NCI-H1436 treated with DMSO at 0.1 percent for 48 hours (cell line): ENCODE measurements at places on chromosomes 2 and 18.

- peak; percentile 19 for DNase-seq
Observed at GRCh38 chr2:181077128-181077709, 96.8 kb downstream of the UBE2E3 start.

DNA sequence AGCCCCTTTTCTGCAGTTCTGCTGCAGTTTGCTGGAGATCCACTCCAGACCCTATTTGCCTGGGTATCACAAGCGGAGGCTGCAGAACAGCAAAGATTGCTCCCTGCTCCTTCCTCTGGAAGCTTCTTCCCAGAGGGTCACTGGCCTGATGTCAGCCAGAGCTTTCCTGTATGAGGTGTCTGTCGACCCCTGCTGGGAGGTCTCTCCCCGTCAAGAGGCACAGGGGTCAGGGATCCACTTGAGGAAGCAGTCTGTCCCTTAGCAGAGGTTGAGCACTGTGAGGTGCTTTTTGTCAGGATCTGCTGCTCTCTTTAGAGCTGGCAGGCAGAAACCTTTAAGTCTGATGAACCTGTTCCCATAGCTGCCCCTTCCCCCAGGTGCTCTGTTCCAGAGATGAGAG lies 42.0 kb upstream of the MYL1 start:
- no peak for DNase-seq

GRCh38 chr2:105176429-105176828 lies 65.1 kb upstream of the GPR45 start:
- DNase-seq: no peak

DNA sequence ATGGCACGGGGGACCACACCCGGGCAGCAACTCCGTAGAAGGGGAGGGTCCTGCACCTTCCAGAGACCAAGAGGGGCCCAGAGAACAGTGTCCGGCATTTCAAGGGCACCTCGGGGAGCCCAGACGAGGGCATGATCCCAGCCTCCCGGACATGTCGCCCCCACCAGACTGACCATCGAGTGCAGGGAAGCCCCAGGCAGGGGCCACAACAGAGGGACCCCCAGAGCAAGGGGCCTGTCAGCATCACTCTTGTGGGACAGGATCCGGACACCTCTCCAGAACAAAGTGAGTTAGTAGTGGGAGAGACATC lies 50.4 kb upstream of the CTDP1 start:
- DNase-seq: no peak

GRCh38 chr2:118939994-118940393 lies 2.0 kb upstream of the MARCO start:
- no peak for DNase-seq

- DNase-seq: no peak
Observed at GRCh38 chr2:95043300-95044093, 18.0 kb downstream of the MAL start.

GRCh38 chr2:74500578-74500946 lies 1.2 kb upstream of the LBX2 start:
- no peak for DNase-seq

DNA sequence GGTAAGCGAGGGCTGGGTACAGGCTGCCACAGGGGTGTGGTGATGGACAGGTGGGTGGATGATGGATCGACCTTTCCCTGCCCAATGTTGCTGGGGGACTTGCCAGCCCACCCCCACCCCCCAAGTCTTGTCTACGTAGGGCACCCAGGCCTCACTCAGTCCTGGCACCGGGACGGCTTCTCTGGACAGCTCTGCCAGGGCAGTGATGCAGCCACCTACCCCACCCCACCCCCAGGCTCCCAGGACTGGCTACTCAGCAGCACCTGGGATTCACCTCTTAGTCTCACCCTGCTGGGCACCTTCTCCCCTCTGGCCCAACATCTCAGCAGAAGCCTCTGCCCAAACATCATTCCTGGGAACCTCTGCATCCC lies 55.7 kb downstream of the ANKMY1 start:
- no peak for DNase-seq

DNA sequence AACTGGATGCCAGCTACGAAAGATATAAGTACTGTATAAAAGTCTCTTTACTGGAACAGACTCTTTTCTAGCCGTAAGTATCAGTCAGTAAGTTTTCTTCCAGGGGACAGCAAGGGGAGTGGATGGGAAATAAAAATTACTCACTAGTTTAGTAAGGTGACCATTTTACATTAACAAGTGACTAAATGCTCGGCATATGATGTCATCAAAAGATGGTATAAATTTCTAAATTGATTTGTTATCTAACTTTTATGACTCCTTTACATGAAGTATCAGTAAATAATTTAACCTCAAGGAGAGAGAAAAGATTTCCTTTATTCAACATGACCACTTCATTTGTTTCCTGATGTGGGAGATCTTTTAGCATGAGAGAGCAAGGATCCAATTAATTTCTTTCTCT lies 859.0 kb upstream of the LRRTM1 start:
- no peak for DNase-seq
